Brain (organoid and tissue), 16 donors: ENCODE measurements at places on chromosomes 3 and 15.

GRCh38 chr3:107925851-107926250 lies 165.0 kb downstream of the CD47 start:
- DNase-seq, result no peak

DNA sequence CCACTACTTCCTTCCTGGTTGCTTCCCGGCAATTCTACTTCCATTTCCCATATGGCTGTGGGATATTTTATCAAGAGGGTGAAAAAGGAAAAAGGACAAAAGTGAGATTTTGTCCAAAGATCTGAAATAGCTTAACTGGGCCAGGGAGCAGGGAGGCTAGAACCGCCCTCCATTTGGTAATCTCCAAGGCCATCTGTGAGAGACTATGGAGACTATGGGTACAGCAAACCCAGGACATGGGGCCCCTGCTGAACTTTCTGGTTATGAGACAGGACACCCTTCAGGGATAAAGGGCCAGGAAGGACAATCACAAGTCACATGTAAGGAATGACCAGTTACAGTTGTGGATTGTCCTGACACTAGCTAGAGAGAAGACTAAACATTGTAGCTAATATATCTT lies 24.3 kb downstream of the ZSCAN2 start:
- no peak for DNase-seq

GRCh38 chr3:12300137-12300536 lies 11.3 kb downstream of the PPARG start:
- DNase-seq, result no peak

DNA sequence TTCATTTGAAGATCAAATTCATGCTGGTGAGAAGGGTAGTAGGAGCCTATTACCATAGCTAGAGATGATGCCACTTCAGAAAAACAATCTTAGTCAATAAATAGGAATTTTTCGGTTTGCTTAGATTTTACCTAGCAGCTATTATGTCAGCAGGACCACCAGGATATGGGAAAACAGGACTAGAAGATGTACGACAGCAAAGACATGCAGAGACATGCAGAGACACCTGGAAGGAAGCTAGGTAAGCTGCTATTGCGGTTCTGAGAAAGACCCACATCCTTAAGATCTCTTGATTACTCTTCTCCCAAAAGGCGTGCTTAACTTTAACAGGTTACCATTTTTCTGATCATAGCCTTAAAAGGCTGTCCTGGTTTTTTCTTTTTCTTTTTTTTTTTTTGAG lies 64.8 kb upstream of the THSD4 start:
- DNase-seq, result no peak

DNA sequence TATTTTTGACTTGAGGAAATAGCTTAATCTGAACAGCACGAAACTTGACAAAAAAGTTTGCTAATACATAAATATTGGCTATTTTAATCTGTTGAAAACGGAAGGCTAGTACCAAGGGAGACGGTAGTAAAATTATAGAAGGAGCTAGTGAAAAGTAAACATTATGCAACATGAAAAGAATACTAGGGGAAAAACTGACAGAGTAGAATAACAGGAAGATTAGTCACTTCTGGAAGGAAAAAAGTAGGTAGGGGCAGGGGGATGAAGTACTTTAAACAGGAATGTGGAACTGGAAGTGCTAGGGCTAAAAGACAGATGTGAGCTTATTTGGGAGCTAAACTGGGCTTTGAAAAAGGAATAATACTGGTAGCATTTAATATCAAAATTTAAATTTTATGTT lies 60.1 kb downstream of the MBNL1 start:
- DNase-seq, result no peak

DNA sequence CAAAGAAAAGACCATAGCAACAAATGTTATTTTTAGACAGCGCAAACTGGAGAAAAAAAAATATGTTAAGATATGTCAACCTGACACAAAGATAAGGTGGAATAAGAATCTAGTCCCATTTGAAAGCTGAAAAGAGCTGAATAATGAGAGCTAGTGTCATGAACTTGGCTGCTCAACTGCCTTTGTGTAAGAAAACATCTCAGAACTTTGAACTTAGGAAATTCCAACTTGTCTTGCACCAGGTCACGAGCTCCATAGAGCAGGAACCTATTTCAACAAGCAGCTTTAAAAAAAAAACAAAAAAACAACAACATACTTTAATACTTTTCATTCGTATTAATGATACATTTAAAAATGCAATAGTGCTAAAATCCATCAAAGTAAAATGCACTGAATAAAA lies 79.5 kb downstream of the ZNF280D start:
- no peak for DNase-seq

- DNase-seq, result no peak
Observed at GRCh38 chr3:195208183-195208582, 62.8 kb downstream of the XXYLT1 start.

DNA sequence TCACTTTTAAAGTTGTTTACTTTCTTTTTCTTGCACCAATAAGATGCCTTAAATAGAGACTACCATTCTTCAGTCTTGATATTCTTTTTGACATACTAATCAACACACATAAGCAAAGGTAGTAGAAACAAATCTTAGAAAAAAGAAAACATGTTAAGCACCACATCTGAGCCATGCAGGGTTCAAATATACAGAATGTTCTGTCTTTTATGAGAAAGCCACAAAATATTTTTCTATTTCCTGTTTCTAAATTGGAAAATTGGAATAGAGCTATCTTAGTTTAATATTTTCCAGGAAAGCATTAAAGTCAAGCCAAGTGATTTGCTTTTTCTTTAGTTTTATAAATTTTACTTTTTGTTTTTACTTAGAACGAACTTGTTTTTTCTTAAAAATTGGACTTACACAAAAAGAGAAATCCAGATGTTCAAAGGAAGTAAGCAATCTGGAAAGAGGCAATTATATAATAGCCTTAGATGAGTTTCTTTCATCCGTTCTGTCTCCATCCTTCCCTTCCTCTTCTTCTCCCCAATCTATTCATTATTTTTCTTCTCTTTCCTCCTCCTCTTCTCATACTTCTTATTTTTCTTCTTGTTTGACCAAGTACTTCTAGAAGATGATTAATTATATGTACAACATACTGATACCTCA lies 731.7 kb downstream of the SQOR start:
- no peak for DNase-seq

- no peak for DNase-seq
Observed at GRCh38 chr15:98770984-98771383, 122.6 kb downstream of the IGF1R start.

DNA sequence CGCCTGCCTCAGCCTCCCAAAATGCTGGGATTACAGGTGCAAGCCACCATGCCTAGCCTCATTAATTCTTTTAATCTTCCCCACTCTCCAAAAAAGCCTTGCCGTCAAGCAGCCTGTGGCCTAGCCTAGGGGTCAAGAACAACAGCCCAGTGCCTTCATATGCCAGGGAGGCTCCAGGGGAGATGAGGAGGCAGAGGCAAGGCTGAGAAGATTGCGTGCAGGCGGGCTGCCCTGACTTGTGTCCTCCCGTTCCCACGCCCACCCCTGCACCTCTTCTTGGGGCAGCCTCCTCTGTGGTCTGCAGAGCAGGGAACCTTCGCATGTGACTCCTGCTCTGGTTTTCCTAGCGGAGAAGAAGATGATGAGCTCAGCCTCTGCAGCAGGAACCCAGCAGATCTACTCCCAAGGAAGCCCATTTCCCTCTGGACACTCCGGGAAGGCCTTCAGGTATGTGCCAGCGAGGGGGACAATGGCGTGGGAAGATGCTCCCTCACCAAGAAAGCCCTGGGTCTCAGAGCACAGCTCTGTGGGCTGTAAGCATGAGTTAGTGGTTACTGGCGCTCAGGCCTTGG lies 118.5 kb upstream of the ABHD17C start:
- no peak for DNase-seq

GRCh38 chr3:25663347-25663868 lies 1.3 kb downstream of the TOP2B start:
- DNase-seq, result peak; percentile 77

DNA sequence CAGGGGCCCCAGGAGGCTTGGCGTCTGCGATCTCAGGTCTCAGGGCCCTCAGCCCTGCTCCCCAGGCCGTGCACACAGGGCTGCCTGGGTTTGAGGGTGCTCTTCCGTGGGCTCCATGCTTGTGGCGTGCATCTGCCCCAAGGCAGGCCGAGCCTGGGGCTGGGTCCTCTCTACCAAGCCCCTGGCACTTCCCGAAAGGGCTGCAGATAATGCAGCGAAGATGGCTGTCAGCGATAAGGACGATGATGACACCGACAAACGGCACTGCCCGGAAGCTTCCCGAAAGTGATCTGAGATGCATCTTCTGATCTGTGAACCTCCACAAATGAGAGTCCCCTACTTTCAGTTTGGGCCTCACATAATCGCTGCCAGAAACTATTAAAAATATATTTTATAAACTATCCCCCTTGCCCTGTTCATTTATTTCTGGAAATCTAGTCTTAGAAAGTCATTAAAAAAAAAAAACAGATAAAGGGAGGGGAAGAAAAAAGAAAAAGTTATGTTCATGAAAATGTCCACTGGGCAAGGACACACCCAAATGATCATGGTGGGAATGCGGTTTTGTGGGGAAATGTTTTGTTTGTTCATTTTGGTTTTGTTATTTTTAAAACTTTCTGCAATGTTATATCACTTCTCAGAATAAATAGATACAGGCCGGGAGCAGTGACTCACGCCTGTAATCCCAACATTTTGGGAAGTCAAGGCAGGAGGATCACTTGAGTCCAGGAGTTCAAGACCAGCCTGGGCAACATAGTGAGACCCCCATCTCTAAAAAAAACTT lies 51.5 kb downstream of the RPN1 start:
- DNase-seq, result no peak

DNA sequence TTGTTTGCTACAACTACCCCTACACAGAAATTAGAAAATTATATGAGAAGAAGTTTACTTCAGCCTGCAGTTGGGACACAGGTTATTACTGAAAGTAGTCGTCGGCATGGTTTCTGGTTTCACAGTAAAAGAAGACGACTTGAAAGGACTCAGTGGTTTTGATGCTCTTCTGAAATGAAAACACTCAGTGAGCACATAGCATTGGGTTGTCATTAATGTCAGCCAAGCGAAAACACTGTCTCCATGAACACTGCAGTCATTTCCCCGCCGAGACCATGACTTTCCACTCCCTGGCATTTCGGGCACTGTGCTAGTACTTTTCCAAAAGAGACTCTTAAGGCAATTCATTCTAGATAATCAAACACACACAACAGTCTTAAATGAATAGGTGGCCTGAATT lies 69.2 kb upstream of the ICE2 start:
- no peak for DNase-seq

DNA sequence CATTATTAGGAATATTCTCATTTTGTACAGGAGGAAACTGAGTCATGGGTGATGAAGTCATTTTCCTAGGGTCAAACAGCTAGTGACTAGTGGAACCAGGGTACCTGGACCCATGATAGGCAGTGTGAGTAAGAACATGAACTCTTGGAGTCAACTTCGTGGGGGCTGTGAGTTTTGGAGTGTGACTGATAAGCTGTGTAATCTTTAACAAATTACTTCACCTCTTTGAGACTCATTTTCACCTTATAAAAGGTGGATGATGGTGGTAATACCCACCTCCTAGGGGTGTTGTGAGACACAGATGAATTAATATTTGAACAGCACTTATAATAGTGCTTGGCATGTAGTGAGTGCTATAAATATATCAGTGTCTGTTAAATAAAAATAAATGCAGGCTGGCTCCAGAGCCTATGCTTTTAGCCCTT lies 9.1 kb downstream of the SEMA6D start:
- no peak for DNase-seq

GRCh38 chr3:62873451-62873760 lies 1.8 kb downstream of the CADPS start:
- peak; percentile 58 for DNase-seq

DNA sequence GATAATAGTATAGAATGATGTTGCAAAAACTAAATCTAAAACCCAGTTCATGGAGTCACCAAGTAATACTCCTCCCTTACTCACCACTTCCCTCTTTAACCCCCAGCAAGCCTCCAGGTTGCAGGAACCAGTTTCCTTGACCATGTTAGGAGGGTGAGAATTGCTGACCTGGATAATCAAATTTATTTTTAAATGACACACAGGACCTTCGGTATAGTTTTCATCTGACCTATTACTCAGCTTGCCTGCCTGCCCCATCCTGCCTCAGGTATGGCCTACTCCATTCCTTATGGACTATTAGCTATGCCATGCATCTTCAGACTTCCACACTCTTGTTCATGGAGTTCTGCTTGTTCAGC lies 883 bp downstream of the RTP4 start:
- no peak for DNase-seq

DNA sequence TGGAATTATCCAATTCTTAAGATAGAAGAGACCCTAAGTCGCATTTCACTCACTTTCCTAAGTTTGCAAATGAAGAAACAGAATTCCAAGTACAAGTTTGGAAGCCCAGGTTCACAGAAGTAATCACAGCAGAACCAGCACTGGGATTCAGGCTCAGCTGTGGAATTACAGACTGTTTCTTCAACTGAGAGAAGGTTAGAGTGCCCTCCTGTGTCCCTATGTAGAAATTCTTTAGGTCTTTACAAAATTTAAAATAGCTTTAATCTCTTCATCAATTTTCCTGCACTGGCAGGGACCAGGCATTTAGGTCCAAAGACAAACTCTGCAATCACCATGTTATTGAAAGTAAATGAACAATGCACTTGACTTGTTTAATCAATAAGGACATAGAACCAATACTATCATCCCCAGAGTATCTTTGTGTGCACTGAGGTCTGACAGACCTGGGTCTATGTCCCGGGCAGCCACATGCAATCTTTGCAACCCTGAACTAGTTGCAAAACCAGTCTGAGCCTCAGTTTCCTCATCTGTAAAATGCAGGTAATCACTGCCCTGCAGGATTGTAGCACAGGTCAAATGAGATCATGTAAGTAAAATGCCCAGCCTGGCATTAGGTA lies 96.3 kb upstream of the ZBED2 start:
- DNase-seq, result peak; percentile 78

GRCh38 chr15:75947092-75947491 lies 43.4 kb downstream of the FBXO22 start:
- no peak for DNase-seq

DNA sequence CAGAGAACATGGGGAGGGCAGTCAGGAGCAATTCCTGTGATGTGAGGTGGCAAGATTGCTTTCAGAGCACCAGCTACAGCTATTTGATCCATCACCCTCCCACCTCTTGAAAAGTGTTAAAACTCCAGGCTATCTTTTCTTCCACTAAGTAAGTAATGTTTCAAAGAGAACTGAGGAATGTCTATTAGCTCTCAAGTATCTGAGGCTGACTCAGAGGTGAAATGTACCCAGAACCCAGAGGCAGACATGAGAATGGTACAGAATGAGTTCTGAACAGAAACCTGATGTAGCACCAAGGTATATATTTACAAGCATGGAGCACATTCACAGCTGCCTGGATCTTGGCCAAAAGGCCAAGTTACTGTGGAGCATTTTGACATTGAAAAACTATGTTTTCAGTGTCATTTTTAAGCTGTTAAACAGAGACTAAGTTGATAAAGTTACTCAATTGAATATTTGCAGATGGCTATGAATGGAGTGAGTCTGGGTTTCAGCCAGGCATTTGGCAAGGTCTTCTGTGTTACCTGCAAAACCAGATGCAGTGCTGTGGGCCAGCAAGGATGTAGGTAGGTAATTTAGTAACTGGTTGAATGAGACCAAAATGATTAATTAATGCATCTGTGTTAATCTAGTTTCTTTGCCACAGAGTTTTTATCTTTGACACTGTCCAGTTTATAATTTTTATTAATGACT lies 227.7 kb upstream of the CD96 start:
- DNase-seq, result no peak
